ENCODE measurements at places on chromosomes 3 and 15.

GRCh38 chr3:134432236-134432635 lies 53.5 kb downstream of the ANAPC13 start:
- DNase-seq: no peak

- DNase-seq: peak; percentile 77
These were observed 292.9 kb downstream of the ZIC4 start for GRCh38 chr3:147113293-147114044.

DNA sequence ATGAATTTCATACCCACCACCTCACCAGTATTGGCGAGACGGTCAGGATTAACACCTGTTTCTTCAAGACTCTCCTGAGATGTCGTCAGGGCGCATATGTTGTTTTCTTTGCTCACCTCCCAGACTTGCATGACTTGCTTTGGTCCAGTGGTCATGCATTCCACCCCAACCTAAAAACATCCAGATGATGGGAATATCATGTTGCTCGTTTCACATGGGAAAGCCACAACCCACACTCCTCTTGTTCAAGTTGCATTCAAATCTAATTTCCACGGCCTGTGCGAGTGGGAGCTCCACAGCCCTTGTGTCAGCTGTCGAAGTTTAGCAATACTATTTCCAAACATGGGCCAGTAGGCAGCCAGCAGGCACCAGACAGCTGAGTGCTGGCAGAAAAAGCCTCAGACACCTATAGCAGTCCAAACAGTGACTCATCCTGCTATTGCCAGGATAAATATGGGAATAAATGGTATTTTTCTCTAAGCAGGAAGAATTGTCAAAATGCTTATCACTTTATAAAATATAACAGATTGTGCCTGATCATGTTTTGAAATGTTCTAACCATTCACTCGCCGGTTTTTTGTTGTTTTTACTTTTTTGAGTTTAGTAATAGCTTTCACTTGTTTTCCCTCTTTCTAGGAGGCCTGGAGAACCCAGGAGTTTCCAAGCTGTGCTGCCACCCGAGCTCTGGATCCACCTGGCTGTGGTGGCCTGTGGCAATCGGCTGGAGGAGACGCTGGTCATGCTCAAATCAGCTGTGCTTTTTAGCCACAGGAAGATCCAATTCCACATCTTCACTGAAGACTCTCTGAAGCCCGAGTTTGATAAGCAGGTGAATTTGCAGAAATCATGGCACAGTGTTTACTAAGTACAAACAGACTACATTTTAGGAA lies 20.1 kb downstream of the GXYLT2 start:
- DNase-seq: peak; percentile 37

- DNase-seq: no peak
These were observed 30.9 kb upstream of the MANF start for GRCh38 chr3:51354172-51354571.

DNA sequence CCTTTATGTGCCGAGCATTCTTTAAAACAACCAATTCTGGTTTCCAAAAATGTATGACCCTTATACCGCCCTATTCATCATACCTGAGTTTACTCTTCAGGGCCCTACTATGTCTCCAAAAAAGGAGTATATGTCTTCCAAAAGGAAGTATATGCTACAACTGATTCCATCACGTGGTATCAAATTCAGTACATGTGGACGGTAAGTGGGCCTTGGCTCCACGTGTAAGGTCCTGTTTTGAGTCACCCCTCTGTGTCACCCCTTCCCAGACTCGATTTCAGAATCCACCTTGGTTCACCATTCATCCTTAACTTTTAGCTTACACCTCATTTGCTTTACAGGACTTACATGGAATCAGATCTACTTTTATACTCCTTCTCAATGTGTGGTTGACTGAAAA lies 37.8 kb downstream of the ABHD2 start:
- no peak for DNase-seq

DNA sequence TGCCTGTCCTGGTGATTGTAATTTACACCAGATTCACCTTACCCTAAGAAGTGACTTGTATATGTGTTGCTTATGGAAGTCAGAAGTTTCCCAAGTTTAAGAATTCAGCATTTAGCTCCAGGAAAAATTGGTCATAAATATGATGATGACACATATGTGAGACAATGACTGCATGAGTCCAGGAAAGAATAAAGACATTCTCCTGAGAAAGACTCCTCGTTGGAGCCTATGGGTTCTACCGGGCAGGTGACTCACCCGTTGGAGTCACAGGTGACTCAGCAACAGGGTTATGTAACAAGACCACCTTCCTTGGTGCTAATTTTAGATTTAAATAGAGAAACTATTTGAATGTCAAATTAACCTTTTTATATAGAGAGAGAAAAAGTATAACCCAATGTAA lies 662.4 kb downstream of the FHIT start:
- peak; percentile 94 for DNase-seq

DNA sequence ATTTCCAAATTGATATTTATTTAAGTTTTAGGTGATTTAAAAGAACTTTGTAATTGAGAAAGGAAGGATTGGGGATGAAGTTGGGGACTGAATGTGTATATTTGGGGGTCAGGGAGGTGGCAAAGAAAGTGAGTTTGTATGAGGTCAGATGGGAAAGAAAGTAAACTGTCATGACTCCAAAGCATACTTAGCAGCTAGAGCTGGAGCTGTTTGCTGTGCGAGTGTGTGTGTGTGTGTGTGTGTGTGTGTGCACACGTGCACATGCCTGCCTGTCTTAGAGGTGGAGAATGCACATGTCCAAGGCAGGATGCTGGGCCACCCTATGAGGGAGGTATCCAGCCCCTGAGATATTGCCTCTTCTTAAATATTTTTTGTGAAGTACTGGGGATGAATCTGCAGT lies 21.0 kb downstream of the BOC start:
- no peak for DNase-seq

DNA sequence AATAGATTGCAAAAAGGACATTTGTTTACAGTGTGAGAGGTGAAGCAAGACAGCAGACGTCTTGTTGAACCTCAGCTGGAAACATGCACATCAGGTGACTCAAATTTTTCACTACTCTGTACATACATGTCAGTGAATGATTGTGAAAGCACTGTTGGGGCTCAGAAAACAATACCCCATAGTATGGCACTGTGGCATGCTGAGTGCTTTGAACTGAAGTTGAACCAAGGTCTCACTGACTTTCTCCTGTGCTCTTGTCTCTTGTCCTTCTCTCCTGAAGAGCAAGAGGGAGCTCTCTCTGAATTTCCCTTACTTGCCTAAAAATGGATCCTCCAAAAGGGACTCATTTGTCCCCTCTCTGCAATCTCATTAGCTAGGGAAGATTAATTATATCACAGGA lies 24.5 kb upstream of the NEDD4 start:
- DNase-seq: peak; percentile 51

DNA sequence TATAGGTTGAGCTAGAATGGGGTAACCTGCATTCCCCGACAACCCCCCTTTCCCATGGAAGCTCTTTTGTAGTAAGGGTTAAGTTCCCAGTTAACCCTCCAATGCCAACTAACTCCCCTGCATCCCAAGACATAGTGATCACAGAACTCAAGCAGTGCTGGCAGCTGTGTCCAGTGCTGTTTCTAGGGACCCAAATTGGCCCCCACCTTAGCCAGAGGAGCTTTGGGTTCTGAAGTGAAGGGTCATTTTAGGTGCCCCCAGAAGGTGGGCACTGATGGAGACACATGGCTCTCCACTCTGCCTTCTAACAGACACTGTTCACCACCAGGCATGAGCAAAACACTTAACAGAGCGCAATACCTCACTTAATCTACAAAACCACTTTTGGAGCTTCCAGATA lies 7.1 kb downstream of the FBXL22 start:
- no peak for DNase-seq

DNA sequence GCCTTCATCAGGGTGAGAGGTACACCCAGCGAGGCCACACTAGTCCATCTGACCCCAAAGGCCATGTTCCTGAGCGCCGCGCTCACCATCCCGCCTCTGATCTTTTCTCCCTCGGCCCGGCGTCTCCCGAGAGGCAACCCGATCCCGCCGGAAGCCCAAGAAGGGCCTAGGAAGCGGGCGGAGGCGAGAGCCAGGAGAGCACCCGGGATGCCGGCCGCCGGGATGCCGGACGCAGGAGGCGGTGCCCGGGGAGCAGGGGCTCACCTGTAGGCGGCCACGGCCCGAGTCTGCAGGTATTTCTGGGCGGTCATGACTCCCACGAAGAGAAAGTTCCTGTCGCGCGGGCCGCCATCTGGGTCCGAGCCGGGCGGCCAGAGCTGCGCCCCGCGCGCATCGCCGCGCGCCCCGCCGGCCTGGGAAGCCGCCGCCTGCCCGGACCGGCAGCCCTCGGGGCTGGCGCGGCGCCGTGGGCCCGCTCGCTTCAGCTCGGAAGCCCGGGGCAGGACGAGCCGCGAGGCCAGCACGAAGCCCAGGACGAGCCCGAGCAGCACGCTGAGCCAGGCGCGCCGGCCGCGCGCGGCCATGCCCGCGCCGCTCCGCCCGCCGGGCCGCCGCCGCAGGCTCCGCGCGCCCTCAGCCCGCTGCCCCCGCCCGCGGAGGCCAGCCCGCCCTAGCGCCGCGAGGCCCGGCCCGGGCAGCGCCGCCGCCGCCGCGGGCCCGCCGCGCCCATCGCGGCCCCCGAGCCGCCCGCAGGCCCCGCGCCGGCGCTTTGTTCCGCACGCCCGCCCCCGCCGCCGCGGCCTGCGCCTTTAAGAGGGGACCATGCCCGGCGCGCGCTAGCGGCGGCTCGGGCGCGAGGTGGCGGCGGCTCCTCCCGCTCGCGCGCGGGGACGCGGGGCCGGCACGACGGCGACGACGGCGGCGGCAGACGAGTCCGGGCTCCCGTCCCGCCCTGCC lies 697 bp downstream of the CHSY1 start:
- DNase-seq: peak; percentile 42

DNA sequence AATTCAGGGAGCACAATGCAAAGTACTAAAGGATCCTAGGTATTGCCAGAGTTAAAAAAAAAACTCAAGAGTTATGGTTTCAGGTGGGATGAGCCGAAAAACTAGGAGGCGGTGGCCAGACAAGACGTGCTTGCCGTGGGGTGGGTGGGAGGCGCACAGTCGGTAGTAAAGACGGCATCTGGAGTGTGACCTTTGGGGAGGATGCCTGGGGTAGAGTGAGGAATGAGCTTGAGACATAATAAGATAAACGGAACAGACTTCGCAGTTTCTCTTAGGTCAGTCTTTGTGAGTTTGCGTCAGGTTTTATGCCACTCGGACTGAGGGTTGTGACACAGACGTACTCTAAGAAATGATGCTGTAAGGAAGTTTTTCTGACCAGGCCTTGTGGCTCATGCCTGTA lies 139.6 kb downstream of the LRRK1 start:
- no peak for DNase-seq

GRCh38 chr3:42640129-42640528 lies 13.4 kb upstream of the ZBTB47 start:
- DNase-seq: no peak

DNA sequence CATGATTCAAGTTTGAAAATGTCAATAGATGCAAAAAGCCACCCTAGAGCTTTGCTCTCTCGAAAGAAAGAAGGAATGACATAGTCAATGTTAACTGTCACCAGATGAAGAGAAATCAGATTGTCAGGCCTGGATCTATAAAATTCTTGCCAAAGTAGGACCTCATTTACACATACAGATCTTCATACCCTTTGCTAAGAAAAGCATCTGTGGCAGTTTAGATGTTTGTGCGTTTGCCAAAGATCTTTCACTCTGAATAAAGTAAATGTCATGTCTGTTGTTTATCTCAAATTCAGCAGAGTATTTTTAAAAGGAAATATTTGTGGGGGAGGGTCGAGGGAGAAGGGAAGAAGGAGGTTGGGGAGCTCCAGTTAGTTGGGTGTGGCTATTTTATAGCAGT lies 119.4 kb downstream of the FEZF2 start:
- no peak for DNase-seq

- DNase-seq: peak; percentile 57
These were observed 89.7 kb downstream of the AQP9 start for GRCh38 chr15:58227706-58228543.

DNA sequence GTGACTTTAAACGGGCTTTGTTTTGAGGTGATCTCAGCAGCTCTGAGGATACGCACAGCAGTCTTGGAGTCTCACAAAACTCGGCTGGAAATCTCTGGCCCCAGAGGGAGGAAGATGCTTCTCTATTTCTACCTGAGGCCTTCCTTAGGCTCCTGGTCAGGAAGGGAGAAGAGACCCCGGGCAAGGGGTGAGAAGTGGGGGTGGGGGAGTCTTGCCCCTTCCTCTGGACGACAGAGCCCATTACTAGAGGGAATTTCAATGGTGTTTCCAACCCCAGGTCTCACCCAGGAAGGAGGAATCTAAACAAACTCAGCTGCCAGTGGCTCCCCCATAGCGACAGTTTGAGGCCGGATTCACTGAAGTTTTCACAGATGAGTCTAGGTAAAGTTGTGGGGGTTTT lies 37.4 kb upstream of the PCSK6 start:
- DNase-seq: no peak

DNA sequence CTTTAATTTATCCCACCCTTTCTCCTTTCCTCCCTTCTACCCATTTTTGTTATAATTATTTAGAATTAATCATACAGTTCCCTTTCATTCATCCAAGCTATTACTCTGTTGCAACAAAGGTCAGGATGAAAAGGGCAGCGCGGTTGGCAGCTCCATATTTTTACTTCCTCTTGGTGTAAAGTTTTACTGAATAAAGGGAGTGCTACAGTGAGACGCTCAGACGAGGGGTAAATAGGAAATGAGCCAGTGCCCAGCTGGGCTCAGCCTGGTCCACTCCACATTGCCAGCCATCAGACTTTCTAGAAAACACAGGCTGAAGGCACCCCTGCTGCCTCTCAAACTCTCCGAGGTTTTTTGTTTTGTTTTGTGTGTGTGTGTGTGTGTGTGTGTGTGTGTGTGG lies 21.9 kb upstream of the ZBTB38 start:
- no peak for DNase-seq

DNA sequence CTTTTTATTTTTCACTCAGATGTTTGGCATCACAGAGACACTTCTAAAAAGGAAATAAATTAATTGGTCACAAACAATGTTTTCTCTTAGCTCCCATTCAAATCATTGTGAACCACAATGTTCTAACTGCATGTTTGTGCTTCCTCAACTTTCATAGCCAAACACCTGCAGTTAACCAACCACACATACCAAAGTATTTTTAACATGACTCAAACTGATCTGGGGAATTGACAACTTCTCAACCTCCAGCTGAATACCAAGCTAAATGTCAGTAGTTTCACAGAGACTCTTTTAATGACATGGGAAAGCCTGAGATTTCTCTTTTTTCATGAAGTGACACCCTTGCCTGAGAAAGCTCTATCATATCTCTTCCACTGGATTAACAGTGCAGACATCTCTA lies 217.9 kb upstream of the MME start:
- DNase-seq: peak; percentile 63

- DNase-seq: peak; percentile 95
These were observed 19.9 kb downstream of the NOX5 start for GRCh38 chr15:69034352-69034751.

- no peak for DNase-seq
These were observed 46.3 kb upstream of the DLG1 start for GRCh38 chr3:197344582-197345318.

DNA sequence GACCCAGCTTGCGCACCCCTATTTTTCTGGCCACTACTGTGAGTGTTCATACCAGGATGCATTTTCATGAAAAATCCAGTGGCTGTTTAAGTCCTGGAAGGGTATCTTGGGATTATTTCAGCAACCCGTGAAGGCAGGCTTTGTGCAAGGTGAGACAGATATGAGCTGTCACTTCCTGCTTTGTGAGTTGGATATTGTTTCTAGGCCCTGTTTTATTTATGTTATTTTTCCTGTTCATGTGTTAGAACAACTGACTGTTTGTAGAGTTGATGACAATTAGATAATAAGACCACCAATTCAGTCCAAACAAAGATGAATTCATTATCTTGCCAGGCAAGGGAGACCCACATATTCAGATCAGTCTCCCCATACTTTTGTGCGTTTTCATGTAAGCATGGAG lies 42.5 kb downstream of the ZBTB38 start:
- peak; percentile 59 for DNase-seq

- DNase-seq: no peak
These were observed 44.5 kb downstream of the CMSS1 start for GRCh38 chr3:99862208-99862607.
